CD4-positive, alpha-beta T cell treated with Interleukin-4 for 4 hours (primary cell): ENCODE measurements at places on chromosomes 1 and 21.

DNA sequence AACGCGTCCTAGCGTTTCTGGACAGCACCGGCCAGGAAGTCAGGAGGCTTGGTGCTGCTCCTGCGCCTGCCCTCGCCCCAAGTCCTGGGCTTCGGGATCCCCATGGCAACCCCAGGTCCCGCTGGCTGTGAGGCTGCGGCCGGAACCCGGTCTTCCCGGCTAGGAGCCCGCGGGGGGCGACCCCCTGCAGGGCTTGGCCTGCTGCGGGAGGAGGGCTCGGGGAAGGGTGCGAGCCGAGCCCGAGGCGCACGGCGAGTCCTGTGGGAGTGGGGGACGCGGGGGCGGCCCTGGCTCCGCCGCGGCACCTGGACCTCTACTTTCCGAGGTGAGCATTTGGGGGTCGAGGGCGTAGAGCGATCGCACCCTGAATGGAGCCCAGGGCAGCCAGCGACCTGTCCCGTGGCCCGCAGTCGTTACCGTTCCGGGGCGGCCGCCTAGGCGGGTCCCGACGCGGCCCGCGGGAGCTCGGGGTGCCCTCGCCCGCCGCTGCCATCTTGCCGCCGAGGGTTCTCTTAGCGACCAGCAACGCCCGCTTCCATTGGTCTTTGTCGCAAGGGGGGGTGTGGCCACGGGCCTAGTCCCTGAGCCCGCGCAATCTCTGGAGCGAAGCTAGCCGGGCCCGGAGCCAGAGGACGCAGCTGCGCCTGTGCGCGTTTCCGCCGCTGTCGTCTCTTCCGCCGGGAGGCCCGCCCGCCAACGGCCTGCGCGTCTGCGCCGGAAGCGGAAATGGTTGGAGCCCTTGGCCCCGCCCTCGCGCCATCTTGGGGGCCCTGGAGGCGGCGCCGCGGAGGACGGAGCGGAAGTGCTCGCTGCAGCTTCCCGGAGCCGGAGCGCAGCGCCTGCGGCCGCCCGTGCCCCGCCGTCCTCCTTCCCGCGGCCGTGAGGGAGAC is at the start of the genes MORN1 and RER1:
TSS of gene MORN1 (minus strand) at position 514 of the 890 bp plus-strand sequence. CDS start at position 493, 21 bp downstream.
TSS of gene RER1 (plus strand) at position 801 of the 890 bp plus-strand sequence. CDS start 3,950 bp downstream, outside the sequence.
- DNase-seq: peak; percentile 98

DNA sequence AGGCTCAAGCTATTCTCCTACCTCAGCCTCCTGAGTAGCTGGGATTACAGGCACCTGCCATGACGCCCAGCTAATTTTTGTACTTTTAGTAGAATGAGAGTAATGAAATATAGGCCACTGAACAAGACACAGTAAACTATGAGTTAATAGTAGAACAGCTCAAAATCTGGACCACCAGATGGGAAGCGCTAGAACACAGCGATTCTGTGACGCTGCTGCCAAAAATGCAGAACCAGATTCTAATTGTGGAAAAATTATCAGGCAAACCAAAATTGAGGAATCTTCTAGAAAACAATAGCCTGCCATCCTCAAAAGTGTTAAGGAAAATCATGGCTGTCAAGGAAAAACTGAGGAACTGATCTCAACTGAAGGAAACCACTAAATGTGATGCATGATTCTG is 111.4 kb upstream of the TIAM1 start:
- DNase-seq: no peak

- DNase-seq: no peak
These were observed 67.5 kb upstream of the DUSP10 start for GRCh38 chr1:221809091-221810029.

DNA sequence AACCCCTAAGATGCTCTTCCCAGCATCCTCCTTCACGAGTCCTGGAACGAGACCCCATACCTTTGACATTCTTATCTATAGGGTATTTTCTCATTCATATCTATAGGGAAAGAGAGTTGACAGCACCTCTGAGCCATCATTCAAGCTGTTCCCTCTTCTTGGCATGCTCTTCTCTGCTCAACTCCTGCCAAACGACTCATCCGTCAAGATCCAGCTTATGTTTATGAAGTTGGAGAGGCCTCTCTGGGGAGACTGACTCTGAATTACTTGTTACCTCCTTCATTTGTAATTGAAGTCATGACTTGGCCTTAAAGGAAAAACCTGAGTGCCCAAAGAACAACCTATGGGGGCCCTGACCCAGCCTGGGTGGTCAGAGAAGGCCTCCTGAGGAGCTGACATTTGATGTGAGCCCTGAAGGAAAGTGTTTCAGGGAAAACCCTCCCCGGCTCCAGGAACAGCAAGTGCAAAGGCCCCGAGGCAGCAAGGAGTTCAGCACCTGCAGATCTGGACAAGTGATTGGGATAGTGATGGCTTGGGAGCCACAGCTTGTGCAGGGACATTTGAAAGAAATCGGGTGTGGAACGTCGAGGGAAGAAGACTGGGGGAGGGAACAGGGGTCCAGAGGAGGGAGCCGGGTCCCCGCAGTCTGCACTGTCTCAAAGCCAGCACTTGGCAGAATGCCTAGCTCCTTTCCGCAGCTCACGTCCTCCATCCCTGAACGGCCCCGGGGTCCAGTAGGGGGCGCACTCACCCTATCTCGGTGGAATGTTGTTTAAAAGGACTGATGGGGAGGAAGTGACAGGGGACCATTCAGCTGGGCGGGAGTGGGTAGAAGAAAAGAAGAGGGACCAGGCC is 14.0 kb upstream of the CDA start:
- DNase-seq: peak; percentile 38

DNA sequence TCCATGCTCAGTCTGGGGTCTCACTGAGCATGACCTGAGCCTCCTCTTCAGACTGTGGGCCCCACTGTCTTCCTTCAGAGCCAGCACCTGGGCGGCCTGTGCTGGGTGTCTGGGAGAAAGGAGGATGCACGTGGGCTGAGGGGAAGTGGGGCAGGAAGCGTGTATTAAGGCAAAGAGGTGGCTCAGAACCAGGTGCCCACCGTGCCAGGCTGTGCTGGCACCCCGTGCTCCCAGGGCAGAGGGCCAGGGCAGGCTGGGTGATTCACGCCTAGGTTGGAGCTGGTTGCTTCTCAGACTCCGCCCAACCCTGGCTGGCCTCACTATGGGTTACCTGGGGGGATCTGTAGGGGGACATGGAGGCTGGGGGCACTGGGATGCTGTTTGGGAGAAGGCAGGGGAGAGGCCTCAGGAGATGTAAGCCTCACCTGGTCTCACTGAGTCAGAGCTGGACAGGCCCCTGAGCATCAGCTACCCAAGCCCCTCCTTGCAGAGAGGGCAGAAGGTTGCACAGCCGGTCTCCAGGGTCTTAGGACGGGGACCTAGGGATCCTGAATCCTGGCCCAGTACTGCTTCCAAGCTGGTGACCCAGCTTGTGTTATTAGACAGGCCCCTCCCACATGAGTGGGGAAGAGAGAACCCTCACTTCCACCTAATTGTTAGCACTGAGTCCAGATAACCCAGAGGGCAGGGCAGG is 18.6 kb upstream of the PADI1 start:
- no peak for DNase-seq

GRCh38 chr21:35410123-35410522 is 361.0 kb upstream of the RUNX1 start:
- DNase-seq: no peak

GRCh38 chr1:89460325-89460724 is 64.3 kb upstream of the LRRC8B start:
- no peak for DNase-seq

DNA sequence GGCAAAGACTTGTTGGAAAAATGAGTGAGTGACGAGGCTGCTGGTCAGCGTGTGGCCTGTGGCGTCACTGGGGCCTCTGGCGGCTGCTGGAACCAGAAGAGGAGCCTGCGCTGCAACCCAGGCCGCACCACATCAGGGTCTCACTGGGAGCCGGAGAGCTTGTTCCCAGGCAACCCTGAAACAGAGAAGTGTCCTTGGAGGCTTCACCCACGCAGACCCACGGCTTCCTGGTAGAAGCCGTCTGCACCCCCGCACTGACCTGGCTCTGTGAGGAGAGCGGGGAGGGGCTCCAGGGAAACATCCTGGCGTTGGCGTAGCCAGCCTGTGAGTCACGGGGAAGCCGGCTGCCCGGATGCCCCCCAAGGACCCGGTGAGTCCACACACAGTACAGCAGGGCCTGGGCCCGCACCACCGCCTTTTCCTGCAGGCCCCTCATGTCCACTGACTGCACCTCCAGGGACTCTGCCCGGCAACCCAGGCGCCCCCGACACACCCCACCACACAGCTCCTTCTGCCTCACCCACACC is 57.4 kb downstream of the COL6A1 start:
- no peak for DNase-seq

- peak; percentile 52 for DNase-seq
These were observed 12.4 kb upstream of the ATP1A1 start for GRCh38 chr1:116360429-116361173.

DNA sequence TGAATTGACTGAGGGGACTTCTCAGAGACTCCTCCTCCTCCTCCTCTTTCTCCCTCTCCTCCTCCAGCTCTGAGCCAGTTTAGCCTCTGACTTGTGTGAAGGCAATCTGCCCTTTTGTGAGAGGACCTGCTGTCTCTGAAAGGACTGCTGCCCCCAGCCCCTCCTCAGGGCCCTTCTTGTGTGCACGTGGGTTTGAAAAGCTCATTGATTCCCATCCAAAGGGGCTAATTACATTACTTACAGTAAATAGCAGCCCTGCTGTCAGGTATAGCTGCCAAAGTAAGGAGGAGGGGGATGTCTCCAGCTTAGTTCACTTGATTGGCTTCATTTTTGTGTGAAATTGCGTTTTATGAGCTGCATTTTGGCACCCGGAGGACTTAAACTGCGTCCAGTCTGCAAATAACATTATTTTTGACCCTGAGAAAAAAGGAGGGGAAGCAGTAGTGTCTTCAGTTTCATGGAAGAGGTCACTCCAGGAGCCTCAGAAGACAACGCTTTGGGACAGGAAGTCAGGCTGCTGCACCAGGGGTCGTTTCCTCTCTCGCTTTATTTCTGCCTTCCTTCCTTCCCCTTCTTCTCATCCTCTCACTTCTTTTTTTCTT is 1.8 kb upstream of the LHX9 start:
- DNase-seq: no peak

DNA sequence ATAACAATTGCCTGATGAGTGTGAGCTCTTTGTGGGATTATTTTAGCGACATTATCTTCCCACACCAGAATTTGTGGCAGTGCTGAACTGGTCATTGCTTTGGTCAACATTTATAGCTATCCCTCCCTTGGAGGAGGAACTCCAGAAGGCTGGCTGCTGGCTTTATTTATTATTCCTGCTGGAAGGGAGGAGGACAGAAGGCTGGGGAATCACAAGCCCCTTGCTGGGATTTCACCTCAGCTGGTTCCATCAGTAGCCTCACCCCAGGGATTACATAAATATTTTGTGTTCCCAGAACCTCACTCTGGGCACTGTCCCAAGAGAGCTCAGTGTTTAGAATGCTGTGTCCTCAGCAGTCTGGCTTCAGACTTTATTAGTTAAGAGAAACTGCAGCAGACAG is 102.8 kb upstream of the C1orf21 start:
- DNase-seq: no peak

DNA sequence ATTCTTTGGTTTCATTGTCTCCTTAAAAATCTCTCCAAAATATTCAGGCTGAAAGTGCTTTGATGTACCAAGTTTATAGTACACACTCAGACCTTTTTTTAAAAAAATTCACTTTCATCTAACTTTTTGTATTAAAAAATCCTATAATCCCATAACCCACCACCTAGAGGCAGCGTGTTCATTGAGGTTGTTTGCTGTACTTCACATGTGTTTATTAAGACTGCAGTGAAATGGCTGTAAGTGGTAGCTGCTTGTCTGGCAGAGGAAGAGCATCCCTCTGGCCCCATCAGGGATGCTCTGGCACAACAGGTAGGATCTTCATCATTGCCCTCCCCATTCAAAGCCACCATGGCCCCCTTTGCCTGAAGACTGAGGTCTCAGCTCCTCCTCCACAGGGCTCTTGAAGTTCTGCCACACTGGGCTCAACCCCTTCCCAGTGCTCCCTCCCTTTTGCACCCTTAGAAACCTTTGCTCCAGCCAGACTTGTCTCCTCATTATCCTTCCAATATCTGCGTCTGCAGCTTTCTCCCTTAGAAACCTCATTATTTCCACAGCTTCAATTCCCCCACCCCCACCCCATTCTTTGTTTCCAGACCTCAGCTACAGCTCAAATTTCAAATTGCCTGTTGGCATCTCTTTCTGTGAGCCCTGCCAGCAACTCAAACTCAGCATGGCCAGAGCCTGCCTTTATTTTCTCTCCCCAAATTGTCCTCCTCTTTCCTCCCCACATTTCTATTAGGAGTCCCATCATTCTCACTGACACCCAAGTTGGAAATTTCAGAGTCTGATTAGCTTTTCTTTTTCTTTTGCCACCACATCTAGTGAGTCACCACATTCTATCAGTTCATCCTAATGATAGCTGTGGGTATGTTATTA is 369.6 kb upstream of the USP24 start:
- DNase-seq: no peak

DNA sequence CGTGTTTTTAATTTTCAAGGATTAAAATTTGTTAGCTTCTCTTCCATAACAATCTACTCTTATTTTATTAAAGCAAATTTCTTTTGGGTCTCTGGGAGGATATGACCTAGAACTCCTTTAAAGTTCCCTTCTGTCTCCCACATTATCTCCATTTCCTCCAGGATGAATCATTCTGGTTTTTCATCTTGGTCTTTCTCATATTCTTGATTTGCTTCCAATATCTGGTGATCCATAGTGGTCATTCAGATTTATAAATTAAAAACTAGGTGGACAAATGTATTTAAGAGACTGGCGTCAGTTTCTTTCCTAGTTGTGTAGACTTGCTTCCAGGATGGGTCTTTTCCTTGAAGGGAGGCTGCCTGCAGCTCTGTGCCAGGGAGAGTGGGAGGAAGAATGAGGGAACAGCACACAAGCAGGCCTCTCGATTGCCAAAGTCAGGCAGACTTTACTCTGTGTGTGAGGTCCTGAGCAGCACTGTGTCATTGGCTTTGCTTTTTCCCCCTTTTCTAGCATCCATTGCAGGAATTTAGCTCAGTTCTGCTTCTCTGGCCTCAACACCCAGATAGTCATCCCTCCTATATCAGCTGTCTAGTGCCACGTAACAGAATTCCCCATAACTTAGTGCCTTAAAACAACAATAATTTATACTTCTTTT is 48.1 kb upstream of the FOXO6 start:
- DNase-seq: no peak

- DNase-seq: no peak
These were observed 4.4 kb downstream of the PDE9A start for GRCh38 chr21:42657676-42658319.

GRCh38 chr1:42935313-42935895 is 23.3 kb downstream of the SLC2A1 start:
- peak; percentile 33 for DNase-seq

- DNase-seq: no peak
These were observed 23.1 kb upstream of the PTBP2 start for GRCh38 chr1:96698342-96698983.

DNA sequence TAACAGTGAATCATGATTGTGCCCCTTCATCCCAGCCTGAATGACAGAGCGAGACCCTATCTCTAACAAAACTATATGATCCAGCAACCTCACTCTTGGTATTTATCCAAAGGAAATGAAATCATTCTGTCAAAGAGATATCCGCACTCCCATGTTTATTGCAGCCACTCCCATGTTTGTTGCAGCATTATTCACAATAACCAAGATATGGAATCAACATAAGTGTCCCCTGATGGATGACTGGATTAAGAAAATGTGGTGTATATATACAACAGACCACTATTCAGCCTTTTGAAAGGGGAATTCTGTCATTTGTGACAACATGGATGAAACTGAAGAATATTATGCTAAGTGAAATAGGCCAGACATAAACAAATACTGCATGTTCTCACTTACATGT is 44.4 kb downstream of the TRMT1L start:
- DNase-seq: no peak

- DNase-seq: no peak
These were observed 26.8 kb upstream of the BACH1 start for GRCh38 chr21:29271927-29272333.

- no peak for DNase-seq
These were observed 5.2 kb downstream of the MTARC1 start for GRCh38 chr1:220791956-220792355.

- DNase-seq: no peak
These were observed 169.9 kb downstream of the BRINP2 start for GRCh38 chr1:177340601-177341067.
